CD4-positive, alpha-beta T cell (primary cell): ENCODE measurements at places on chromosomes 6 and 20.

DNA sequence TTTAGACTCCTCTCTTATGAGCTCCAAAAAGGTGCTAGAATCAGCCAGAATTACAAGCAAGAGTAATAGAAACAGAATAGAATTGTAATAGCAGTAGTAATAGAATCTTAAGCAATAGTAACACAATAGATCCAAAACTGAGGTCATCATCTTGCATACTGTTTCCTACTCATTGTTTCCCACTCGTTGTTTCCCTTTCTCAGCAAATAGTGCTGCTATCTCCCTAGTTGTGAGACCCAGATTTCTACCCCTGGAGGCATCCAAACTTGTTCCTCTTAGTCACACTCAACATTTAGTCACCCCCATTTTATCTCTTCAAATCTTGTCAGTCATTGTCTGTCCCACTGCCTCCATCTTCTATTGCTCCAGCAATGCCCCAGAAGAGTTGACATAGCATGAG is 356.9 kb upstream of the MARCKS start:
- DNase-seq, result no peak

- no peak for DNase-seq
Measured at GRCh38 chr6:165484178-165484889, 174.9 kb upstream of the C6orf118 start.

DNA sequence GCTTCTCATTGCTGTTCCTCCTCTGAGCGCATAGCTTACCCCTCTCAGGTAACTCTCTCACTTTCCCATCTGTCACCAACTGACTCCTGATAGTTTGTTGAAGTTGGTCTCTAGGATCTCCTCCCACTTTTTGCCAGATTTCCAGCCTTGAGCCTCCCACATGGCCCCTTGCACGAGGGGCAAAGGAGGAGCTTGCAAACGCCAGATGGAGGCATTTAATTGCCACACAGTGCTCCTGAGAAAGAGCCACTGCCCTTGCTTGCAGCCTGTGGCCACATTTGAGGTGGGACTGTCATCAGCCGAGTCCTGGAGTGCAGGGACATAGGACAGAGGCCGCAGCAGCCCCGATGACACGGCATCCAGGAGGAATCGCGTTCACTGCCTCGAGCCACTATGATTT is 348.7 kb downstream of the SMOC2 start:
- DNase-seq, result no peak

GRCh38 chr6:113057567-113058053 is 710.5 kb downstream of the RFPL4B start:
- DNase-seq, result no peak

DNA sequence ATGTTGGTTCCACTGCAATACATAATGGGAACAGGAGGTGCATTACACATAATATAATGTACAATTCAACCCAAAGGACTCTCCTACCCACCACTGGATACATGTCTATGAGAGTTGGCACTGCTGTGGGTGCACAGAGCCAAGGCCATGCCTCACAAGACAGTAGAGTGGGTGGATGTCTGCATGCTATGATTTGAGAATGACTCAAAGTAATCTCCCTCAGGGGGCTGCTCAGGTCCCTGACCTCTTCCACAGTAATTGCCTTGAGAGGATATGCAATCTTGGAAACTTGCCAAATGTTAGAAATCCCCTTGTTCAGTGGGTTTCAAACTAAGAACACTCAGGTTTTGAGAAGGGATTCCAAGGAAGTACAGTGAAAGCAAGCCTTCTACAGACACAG is 79.0 kb downstream of the ANKEF1 start:
- DNase-seq, result no peak
